ENCODE measurements at places on chromosomes 4 and X.

GRCh38 chrX:154469114-154469513 is 10.0 kb downstream of the LAGE3 start:
- DNase-seq: no peak

GRCh38 chrX:11540532-11541377 is 125.0 kb downstream of the ARHGAP6 start:
- DNase-seq: peak; percentile 7

GRCh38 chrX:71665747-71666146 is 1.6 kb upstream of the LOC101059915 start:
- no peak for DNase-seq

DNA sequence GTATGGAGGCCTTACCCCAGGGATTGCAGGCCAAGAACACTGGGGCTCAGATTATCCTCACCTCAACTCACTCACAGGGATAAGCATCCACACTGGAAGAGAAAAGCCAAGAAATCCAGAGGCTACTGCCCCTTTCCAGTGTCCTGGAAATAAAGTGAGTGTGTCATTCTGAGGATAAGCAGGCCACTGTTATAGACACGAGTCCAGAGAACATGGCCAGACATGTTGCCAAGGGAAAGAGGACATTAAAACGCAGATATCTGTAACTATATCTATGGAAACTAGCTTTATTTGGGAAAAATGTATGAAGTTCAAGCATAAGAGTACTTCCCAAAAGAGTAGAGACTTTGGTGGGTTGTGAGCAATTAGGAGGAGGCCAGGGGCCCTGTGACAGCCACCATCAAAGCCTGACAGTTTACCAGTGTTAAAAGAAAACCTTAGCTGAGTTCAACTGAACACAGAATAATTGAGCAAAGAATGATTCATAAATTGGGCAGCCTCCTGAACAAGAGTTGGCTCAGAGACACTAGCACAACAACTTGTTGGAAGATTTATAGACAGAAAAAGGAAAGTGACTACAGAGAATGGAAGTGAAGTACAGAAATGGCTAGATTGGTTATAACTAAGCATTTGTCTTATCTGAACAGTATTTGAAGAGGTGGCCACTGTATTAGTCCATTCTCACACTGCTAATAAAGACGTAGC is 1222.2 kb downstream of the STIM2 start:
- no peak for DNase-seq

Measured in M059J (cell line).